Placental epithelial cell (primary cell): ENCODE measurements at places on chromosomes 1 and 21. TPM values are rescaled to one million over a fixed set of nuclear protein-coding genes. Genes with fewer than 3 reads are reported as not detected.

Gene PTPN14
- 75.4 and 119 TPM in 2 replicates for total RNA-seq

Gene MAP10
- total RNA-seq, result 2.0 TPM in 2 replicates

Gene SOX13
- 9.2 and 24.3 TPM in 2 replicates for total RNA-seq

Gene GPR37L1
- under 0.01 TPM in 1 of 2 replicates, not detected in the other for total RNA-seq

Gene GJA8
- not detected in 2 replicates for total RNA-seq

Gene SFN
- total RNA-seq, result 146 and 266 TPM in 2 replicates

Gene LGR6
- total RNA-seq, result 0.76 and 2.4 TPM in 2 replicates

Gene LBR
- 14.9 and 21.2 TPM in 2 replicates for total RNA-seq

Gene OR6K3
- not detected in 2 replicates for total RNA-seq

Gene TSSK3
- 0.39 TPM in 1 of 2 replicates, not detected in the other for total RNA-seq

Gene AMY1C
- total RNA-seq, result not detected in 2 replicates

Gene ATP6V1G3
- not detected in 2 replicates for total RNA-seq

Gene CCSAP
- 6.3 and 10.0 TPM in 2 replicates for total RNA-seq

Gene BSND
- total RNA-seq, result not detected in 2 replicates

Gene RIPPLY3
- 0.33 and 0.79 TPM in 2 replicates for total RNA-seq

Gene SLAMF6
- total RNA-seq, result not detected in 2 replicates

Gene SLC44A3
- 19.2 and 20.0 TPM in 2 replicates for total RNA-seq
